ENCODE measurements at places on chromosomes 7 and 10.
A peak's percentile ranks its signal among the peaks of the same experiment; 100 is the strongest.

- peaks cover 19% of the 10 kb centered on the region for H3K4me1 ChIP-seq
- H3K4me3 ChIP-seq: peak overlapping the region; percentile 99
- no peaks in the 10 kb centered on the region for H3K27me3 ChIP-seq
Observed at GRCh38 chr7:101245147-101245668, 327 bp upstream of the FIS1 start.

DNA sequence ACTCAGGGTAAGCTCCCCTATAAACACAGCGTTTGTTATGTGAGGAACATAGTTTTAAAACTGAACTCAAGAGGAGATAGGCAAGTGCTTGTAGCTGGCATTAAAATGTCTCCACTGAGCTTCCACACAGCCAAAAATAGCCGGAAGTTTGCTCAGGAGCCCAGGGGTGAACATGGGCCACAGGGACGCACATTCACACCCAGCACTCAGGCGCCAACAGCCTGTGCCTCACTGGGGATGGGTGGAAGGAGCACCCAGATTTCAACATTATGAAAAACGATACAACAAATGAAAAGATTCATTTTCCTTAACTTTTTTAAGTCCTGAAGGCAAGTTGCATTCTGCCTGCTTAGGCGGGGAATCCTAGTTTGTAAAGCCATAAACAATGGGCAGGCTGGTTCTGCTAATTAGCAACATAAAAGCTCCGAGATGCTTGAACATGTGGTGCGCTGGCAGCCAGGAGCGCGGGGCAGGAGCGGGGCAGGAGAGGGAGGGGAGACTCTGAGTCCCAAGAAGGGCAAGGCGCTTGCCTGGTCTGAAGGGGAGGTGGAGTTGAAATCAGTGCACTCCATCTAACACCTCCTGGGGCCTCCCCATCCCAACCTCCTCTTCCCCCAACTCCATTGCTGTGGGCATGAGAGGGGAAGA lies 235.9 kb downstream of the COBL start:
- peaks cover 9% of the 10 kb centered on the region for H3K36me3 ChIP-seq
- H3K4me3 ChIP-seq: no peak overlapping the region
- no peak overlapping the region for H3K27ac ChIP-seq

DNA sequence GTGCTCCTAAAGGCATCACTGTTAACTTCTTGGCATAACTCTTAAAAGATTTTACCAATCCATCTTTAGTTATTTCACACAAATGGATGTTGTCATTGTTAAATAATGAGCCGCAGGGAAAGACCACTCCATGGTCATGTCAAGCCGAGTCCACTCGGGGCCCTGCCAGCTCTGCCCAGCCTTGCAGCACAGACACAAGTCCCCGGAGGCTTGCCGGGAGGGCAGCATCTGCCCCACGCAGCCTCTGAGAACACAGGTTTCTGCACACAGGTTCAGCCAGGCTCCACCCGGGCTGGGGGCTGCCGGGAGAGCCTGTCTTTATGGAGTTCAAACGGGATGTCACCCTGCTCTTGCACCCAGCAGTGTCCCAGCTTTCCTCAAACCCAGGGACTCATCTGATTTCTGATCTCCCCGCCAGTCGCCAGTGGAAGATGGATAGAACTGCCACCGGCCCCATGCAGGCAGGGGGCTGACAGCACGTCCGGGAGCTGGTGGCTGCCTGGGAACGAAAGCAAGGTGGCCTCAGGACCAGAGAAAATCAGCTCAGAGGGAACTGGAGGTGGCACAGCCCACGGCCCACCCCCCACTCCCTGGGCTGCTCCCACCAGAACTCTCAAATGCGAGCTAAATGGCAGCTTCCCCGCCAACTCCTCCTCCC lies 156.2 kb downstream of the TCERG1L start:
- peaks cover 6% of the 10 kb centered on the region for H3K36me3 ChIP-seq
- H3K4me1 ChIP-seq: peaks cover 5% of the 10 kb centered on the region
- H3K27me3 ChIP-seq: peaks cover 23% of the 10 kb centered on the region

DNA sequence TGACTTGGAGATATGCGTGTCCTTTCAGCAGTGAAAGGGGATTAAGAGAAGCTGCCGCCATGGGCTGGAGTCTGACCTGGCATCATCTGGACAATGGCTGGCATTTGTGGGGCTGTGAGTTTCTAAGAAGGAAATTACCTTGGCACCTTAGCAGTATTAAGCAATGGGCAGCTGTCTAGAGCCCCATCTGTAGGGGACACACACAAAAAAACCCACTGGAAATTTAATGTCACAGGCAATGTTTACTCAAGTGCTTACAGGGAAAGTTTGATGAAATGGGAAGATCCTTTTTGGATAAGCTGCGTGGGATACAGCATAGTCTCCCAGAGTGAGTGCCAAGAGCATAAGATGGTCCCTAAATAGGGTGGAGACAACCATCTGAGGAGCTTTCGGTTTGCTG lies 25.0 kb downstream of the ADRA2A start:
- H3K27me3 ChIP-seq: peaks cover 21% of the 10 kb centered on the region
- no peak for DNase-seq
- no peak overlapping the region for H3K27ac ChIP-seq

DNA sequence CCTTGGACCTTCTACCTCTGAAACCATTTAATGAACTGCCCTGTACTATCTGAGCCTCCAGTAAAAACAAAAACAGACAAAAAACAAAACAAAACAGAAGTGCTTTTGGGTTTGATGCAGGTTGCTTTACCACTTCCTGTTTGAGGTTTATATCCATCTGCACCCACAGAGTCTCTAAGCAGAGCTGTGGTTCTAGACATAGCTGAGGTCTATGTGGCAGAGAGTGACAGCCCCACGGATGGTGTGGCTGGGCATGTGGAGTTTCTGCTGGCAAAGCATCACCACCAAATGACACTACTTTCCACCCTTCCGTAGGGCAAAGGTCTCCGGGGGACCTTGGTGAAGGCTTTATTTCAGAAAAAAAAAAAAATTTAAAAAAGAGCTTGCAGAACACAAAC lies 754.2 kb downstream of the GRID1 start:
- H3K36me3 ChIP-seq: no peaks in the 10 kb centered on the region
- H3K4me1 ChIP-seq: no peaks in the 10 kb centered on the region
- no peak overlapping the region for H3K4me3 ChIP-seq
- no peaks in the 10 kb centered on the region for H3K27me3 ChIP-seq

DNA sequence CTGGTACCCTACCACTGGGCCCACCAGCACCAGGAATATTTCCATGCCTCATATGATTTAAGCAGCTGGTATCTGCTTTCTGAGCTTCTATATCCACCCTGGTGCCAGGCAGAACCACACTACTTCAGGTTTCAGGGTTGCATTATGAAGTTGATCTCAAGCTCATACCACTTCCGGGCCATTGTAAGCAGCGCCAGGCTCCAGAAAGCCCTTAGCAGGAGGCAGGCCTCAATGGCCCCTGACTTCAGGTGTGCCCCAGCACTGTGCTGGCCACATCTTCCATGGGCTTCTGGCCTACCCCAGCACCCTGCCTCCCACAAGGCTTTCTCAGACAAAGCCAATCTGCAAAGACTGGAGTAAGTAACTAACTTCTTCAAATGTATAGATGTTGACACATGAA lies 391.3 kb upstream of the GRM3 start:
- H3K27ac ChIP-seq: no peak overlapping the region
- H3K27me3 ChIP-seq: no peaks in the 10 kb centered on the region
- no peak overlapping the region for H3K4me3 ChIP-seq
- H3K4me1 ChIP-seq: no peaks in the 10 kb centered on the region

DNA sequence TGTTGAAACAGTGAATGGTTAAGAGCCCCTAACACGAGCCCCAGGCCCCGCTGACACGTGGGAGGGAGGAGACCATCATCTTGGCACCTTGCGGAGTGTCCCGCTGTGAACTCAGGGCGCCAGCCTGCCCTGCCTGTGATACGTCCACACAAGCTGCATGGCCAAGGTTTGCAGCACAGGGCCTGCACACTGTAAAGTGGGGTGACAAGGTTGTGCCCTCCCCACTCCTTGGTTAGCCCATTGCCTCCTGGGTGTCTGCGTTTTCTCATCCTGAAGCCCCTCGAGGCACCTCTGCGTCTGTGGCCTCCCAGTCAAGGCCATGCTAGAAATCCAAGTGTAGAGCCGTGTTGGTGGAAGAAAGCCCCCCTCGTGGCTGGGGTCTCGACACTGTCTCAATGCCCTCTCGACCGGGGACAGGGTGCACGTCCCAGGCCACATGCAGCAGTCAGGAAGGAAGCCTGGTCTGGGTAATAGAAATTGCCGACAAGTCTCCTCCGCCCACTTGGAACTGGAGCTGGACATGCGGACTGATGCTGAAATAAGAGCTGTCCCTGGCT lies 192.1 kb downstream of the DNAJB6 start:
- H3K27ac ChIP-seq: no peak overlapping the region
- H3K4me1 ChIP-seq: peaks cover 7% of the 10 kb centered on the region
- peaks cover 4% of the 10 kb centered on the region for H3K27me3 ChIP-seq
- H3K4me3 ChIP-seq: no peak overlapping the region
- DNase-seq: peak; percentile 45
- H3K36me3 ChIP-seq: no peaks in the 10 kb centered on the region

DNA sequence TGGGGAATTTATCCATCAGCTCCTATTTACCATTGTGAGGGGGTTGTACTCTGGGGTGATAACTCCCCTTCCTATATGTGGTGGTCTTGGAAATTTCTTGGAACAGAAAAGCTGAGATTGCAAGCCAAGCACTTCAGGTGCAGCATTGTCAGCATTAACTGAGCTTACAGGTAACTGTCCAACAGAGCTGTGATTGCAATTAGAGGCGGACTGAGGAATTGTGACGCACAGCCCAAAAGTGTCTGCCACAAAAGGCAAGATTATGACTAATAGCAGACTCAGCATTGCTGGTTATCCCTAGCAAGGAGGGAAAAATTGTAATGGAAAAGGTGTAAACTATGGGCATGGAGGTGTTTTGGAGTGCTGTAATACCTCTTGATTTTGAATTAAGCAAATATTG lies 126.1 kb upstream of the AGR3 start:
- H3K4me1 ChIP-seq: no peaks in the 10 kb centered on the region
- no peaks in the 10 kb centered on the region for H3K36me3 ChIP-seq
- no peak overlapping the region for H3K4me3 ChIP-seq
- no peaks in the 10 kb centered on the region for H3K27me3 ChIP-seq
- H3K27ac ChIP-seq: no peak overlapping the region

- DNase-seq: no peak
- H3K27ac ChIP-seq: no peak overlapping the region
- H3K27me3 ChIP-seq: no peaks in the 10 kb centered on the region
- H3K4me1 ChIP-seq: no peaks in the 10 kb centered on the region
- H3K4me3 ChIP-seq: no peak overlapping the region
- H3K36me3 ChIP-seq: peaks cover 12% of the 10 kb centered on the region
Observed at GRCh38 chr10:58608826-58609531, 96.3 kb downstream of the BICC1 start.

DNA sequence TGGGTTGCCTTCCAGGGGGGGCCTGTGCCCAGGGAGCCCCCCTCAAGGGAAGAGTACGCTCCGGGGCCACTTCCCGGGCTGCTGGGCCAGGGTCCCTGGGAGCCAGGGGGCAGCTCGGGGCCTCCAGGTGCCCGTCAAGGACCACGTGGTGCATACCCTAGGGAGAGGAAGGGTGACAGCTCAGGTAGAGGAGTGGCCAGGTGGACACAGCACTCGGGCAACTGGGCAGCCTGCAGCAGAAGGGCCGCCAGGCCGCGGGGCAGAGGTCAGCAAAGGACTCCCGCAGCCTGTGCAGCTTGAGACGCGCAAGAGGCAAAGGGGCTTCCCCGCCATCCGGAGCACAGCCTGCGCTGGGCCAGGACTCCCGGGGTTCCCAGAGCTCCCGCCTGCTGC lies 26.4 kb downstream of the AP5Z1 start:
- no peak overlapping the region for H3K27ac ChIP-seq
- H3K4me1 ChIP-seq: no peaks in the 10 kb centered on the region
- no peak for DNase-seq
- no peaks in the 10 kb centered on the region for H3K36me3 ChIP-seq
- peaks cover 8% of the 10 kb centered on the region for H3K27me3 ChIP-seq
- H3K4me3 ChIP-seq: no peak overlapping the region

DNA sequence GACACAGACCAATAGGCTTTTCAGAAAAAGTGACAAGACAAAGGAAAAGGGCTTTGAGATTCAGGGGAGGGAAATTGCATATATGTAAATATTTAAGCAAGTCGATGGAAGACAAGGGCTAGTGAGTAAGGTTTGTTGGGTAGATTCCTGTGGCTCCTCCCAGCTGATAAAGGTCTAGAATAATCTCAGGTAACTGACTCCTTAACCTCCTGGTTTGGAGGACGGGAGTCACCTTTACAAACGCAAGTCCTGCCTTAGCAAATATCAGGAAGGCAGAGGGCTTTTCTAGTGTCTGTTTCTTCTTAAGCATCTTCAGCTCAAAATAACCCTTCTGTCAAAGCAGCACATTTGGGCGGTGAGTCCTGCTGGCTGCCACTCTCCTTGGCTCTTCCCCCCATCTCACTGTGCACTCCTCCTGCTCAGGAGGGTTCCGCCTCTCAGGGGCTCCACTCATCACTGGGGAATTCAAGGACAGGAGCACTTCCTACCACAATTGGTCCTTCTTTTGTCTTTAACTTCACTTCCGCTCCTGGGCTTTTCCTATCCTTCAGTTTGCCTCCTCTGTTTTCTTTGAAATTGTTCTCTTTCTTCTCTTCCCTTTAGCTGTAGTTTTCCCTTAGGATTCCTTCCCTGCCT lies 496.3 kb upstream of the KLF6 start:
- no peak for DNase-seq
- no peaks in the 10 kb centered on the region for H3K36me3 ChIP-seq
- H3K4me1 ChIP-seq: peaks cover 23% of the 10 kb centered on the region

DNA sequence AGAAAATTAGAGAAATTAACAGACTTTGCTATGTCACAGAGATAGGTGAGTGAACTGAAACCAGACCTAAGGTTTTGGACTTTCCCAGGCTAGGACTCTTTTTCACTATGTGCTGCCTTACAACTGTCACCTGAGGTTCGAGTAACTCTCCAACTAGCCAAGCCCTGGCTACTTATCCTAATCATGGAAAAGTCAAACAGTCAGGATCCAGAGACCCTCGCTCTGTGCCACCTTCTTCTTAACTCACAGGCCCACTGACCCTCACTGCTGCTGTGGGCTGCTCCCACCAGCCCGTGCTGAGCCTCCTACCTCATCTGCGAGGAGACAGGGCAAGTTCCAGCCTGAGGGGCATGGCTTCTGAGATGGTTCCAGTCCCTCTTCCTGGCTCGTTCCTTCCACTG lies 211.4 kb upstream of the KLF14 start:
- H3K4me1 ChIP-seq: peaks cover 5% of the 10 kb centered on the region
- H3K27ac ChIP-seq: no peak overlapping the region
- DNase-seq: no peak
- H3K4me3 ChIP-seq: no peak overlapping the region
- no peaks in the 10 kb centered on the region for H3K36me3 ChIP-seq
- H3K27me3 ChIP-seq: no peaks in the 10 kb centered on the region

GRCh38 chr10:3652886-3653285 lies 132.1 kb downstream of the KLF6 start:
- no peaks in the 10 kb centered on the region for H3K4me1 ChIP-seq
- DNase-seq: no peak
- no peak overlapping the region for H3K27ac ChIP-seq
- H3K27me3 ChIP-seq: peaks cover 9% of the 10 kb centered on the region
- H3K36me3 ChIP-seq: no peaks in the 10 kb centered on the region

DNA sequence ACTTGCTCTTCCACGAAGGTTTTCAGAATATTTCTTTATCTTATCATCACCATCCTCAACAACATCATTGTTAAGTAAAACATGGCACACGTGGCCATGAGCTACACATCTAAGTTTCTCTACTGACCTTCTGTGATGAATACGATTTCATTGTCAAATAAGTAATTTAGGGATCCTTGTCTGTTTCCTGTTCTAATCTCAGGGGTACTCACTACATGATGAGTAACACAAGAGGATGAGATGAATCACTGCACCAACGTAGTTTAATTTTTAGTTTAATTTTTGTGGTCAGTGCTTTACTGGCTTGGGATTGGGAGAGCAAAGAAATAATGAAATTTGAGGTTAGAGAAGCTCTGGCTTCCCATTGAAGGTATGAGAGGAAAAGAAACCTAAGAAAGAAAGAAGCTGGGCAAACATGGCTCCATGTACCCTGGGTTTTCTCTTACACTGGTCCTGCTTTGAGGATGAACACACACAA lies 461.9 kb upstream of the KLF6 start:
- no peak overlapping the region for H3K27ac ChIP-seq
- H3K4me1 ChIP-seq: peaks cover 25% of the 10 kb centered on the region
- no peak for DNase-seq
- no peaks in the 10 kb centered on the region for H3K27me3 ChIP-seq
- H3K36me3 ChIP-seq: no peaks in the 10 kb centered on the region
